ENCODE measurements at places on chromosomes 5 and 9. TPM values are rescaled to one million over a fixed set of nuclear protein-coding genes. Genes with fewer than 3 reads are reported as not detected.

The SPACA9 gene
- 8.1 TPM for total RNA-seq

The LHX6 gene
- 6.5 TPM for total RNA-seq

The DNM1 gene
- total RNA-seq: 7.2 TPM

The EXOC3 gene
- total RNA-seq: 34.5 TPM

The MARCOL gene
- not detected for total RNA-seq

The SHB gene
- 57.9 TPM for total RNA-seq

The DNAI1 gene
- not detected for total RNA-seq

The PTGDS gene
- total RNA-seq: 89.5 TPM

The BNC2 gene
- 16.9 TPM for total RNA-seq

The SLC23A1 gene
- total RNA-seq: not detected

The OR1N1 gene
- total RNA-seq: not detected

DNA sequence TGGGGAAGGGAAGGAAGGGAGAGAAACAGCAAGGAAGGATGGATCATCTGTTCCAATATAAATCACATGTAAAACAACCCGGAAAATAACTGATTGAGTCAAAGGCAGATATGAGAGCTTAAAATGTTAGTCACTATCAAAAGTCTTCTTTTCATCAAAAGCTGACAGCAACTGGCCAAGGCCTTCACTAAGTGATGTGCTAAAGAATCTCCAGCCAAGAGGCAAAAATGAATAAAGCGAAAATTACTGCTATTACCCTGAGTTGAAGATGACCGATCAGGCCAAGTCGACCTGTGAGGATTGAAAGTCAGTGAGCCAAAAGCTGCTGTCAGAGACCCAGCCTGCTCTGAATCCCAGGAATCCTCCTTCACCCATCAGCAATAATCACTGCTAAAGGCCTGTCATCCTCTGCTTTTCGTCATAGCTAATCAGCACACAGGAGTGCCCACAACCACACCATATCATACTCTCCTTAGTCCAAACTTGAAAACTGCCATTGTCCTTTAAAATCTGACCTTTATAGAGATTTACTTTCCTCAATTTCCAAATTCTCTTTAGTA lies 736.9 kb downstream of the TLE1 start:
- no peak for DNase-seq
- H3K4me1 ChIP-seq: peaks cover 6% of the 10 kb centered on the region
- no peak overlapping the region for H3K4me3 ChIP-seq
- no peak overlapping the region for H3K27ac ChIP-seq

DNA sequence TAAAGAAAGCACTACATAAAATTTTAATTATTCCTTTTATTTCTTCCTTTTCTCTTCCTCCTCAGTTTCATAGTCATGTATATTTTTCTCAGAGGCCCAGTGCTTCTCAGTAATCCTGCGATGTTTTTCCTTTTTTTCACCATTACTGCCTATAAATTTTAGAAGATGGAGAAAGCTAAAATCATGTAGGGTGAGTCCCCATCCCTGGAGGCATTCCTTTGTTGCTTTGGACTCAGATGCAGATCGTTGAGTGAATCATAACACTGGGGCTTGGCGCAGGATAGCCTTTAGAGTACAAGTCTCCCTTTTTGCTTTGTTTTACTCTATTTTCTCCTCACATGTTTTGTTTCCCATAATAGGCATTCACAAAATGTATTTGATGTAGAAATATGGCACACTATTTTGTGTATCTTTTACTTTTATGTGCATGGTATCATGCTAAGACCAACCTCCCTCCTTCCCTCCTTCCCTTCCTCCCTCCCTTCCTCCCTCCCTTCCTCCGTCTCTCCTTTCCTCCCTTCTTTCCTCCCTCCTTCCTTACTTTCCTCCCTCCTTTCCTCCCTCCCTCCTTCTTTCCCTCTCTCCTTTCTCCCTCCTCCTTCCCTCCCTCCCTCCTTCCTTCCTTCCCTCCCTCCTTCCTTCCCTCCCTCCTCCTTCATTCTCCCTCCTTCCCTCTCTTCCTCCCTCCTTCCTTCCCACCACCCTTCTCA lies 72.4 kb downstream of the NUDT12 start:
- H3K27ac ChIP-seq: no peak overlapping the region
- no peak overlapping the region for H3K4me3 ChIP-seq
- no peaks in the 10 kb centered on the region for H3K27me3 ChIP-seq

GRCh38 chr5:171852255-171852681 lies 66.7 kb downstream of the SMIM23 start:
- H3K27ac ChIP-seq: no peak overlapping the region
- H3K4me1 ChIP-seq: peaks cover 3% of the 10 kb centered on the region
- H3K27me3 ChIP-seq: no peaks in the 10 kb centered on the region
- no peaks in the 10 kb centered on the region for H3K36me3 ChIP-seq

DNA sequence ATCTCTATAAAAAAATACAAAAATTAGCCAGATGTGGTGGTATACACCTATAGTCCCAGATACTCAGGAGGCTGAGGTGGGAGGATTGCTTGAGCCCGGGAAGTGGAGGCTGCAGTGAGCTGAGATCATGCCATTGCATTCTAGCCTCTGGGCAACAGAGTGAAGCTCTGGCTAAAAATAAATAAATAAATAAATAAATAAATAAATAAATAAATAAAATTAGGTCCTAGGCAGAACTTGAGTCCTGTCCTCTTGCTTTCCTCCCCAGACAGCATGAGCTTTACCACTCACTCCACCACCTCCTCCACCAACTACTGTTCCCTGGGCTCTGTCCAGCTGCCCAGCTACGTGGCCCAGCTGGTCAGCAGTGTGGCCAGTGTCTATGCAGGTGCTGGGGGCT lies 31.6 kb upstream of the SPZ1 start:
- H3K4me1 ChIP-seq: no peaks in the 10 kb centered on the region
- no peak overlapping the region for H3K27ac ChIP-seq
- no peaks in the 10 kb centered on the region for H3K36me3 ChIP-seq
- H3K27me3 ChIP-seq: no peaks in the 10 kb centered on the region
- no peak overlapping the region for H3K4me3 ChIP-seq
- DNase-seq: no peak

DNA sequence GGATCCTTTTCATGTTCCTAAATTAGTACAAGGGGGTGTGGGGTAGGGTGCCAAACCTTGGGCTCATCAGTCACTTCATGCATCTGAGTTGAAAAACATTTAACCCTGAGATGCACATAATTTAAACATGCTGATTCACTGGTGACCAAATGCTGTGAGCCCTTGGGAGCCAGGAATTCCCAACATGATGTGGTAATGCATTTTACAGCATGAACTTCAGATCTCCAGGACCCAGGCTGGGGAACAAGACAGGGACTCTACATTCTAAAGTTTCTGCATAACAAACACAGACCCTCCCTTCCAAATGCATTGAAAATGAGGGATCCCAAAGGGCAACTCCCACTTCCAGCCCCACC lies 322.2 kb downstream of the NDUFS4 start:
- no peak overlapping the region for H3K4me3 ChIP-seq
- H3K4me1 ChIP-seq: no peaks in the 10 kb centered on the region
- no peaks in the 10 kb centered on the region for H3K36me3 ChIP-seq
- H3K27me3 ChIP-seq: no peaks in the 10 kb centered on the region
- no peak for DNase-seq

DNA sequence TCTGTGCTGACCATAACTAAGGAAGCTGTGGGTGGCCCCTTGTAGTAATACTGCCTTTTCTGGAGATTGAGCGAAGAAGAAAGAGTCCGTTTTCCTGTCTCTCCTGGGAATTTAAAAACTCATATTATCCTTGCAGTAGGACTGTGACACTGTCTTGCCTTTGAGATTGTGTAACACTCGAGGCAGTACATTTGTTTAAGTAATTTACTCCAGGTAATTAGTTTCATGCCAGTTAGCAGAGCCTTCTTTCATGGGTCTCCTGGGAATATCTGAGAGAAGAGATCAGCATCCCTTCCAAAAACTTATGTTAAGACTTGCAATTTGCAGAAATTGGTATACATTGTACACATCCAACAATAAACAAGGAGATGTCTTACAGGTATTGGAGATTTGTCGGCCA lies 405.6 kb downstream of the DMRT2 start:
- no peaks in the 10 kb centered on the region for H3K27me3 ChIP-seq
- no peak overlapping the region for H3K4me3 ChIP-seq
- no peaks in the 10 kb centered on the region for H3K4me1 ChIP-seq
- H3K36me3 ChIP-seq: no peaks in the 10 kb centered on the region

DNA sequence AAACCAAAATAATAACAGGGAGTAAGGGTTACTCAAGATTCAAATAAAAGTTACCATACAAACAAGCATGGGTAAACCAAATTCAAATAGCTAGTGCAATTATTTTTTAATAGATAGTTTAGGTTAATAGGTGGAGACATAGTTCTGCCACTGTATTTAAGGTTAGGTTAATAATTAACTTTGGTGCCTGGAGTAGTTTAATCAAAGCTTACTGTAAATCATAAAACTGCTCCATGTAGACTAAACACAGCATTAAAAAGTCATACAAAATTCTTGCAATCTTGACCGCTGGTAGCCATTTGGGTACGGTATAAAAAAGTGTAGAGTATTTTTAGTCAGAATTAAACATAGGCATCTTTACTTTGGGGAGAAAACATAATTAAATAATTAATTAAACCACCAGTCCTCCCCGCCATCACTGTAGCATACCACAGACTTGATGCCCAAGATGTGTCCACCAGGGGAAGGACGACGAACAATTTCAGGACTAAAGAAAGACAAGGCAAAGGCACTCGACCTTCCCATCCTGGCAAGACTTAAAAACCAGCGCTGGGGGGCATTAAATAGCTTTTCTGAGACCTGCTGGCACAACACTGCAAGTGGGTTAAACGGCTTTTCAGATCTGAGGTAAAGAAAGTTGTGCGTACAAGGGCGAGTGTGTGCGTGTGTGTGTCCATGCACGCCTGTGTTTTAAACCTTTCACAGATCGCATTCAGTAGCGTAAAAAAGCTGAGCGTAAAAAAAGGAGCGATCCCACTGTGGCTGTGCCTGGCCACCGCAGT lies 2.9 kb downstream of the SEMA6A start:
- peaks cover 44% of the 10 kb centered on the region for H3K4me1 ChIP-seq
- no peaks in the 10 kb centered on the region for H3K27me3 ChIP-seq
- no peaks in the 10 kb centered on the region for H3K36me3 ChIP-seq
- DNase-seq: no peak

DNA sequence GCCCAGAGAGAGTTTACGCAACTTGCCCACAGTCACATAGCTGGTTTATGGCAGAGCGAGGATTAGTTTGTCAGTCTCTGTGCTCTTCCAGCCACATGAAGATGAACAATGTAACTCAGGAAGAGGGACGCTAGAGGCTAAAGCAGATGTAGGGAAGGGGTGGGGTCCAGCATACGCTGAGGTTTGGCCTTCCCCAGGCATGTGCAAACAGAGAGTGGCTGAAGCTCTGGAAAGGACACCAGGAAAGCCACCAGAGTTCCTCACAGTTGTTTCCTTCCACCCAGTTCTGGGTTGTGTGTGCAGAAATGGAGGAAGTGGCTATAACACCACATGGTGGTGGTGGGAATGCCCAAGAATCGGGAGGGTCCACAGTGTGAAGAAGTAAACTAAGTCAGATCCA lies 60.0 kb downstream of the SNX18 start:
- no peaks in the 10 kb centered on the region for H3K36me3 ChIP-seq
- peaks cover 33% of the 10 kb centered on the region for H3K4me1 ChIP-seq
- no peak overlapping the region for H3K4me3 ChIP-seq
- H3K27me3 ChIP-seq: no peaks in the 10 kb centered on the region

GRCh38 chr9:86126998-86127972 lies 27.9 kb upstream of the GOLM1 start:
- DNase-seq: no peak
- no peaks in the 10 kb centered on the region for H3K4me1 ChIP-seq
- H3K36me3 ChIP-seq: no peaks in the 10 kb centered on the region
- H3K27me3 ChIP-seq: no peaks in the 10 kb centered on the region

- no peaks in the 10 kb centered on the region for H3K36me3 ChIP-seq
- H3K27me3 ChIP-seq: no peaks in the 10 kb centered on the region
- H3K4me3 ChIP-seq: no peak overlapping the region
- no peaks in the 10 kb centered on the region for H3K4me1 ChIP-seq
- no peak for DNase-seq
- no peak overlapping the region for H3K27ac ChIP-seq
Observed at GRCh38 chr5:179224741-179225140, 120.5 kb downstream of the ADAMTS2 start.

DNA sequence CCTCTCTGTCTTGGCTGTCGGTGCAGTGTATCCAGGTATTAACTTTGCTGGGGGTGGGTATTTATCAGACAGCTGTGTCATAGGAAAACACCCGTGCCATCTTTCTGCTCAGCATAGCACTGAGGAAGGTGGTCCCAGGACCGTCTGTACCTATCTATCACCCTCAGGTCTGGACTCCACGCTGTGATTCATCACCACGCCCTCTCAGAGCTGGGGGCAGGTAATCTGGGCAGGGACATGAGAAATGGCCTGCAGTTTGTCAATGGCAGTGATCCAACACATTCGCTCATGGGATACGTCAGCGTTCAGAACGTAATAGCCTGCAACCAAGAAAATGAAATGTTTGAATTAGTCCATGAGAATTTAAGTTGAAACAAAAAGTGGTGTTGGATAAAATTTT lies 151.6 kb upstream of the MAP1B start:
- no peak for DNase-seq
- H3K36me3 ChIP-seq: no peaks in the 10 kb centered on the region
- H3K27ac ChIP-seq: no peak overlapping the region
- no peaks in the 10 kb centered on the region for H3K27me3 ChIP-seq
- no peak overlapping the region for H3K4me3 ChIP-seq
- peaks cover 7% of the 10 kb centered on the region for H3K4me1 ChIP-seq

DNA sequence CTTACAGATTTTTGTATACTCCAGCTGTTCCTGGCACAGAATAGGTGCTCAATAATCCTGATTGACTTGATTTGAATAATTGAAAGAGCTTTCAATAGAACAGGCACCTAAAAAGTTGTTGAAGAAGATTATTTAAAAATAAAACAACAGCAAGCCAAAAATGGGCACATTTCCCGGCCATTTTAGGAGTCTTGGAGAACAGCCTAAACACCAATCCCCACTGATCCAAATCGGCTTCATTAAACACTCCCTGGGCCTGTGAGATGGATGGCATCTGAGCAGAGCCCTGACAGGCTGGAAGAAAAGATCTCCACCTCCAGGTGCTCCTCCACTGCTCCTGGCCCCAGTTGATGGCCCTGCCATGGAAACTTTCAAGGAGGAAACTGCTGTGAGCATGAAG lies 213.3 kb downstream of the MAN2A1 start:
- no peak overlapping the region for H3K4me3 ChIP-seq
- peaks cover 3% of the 10 kb centered on the region for H3K4me1 ChIP-seq
- DNase-seq: no peak
- H3K36me3 ChIP-seq: no peaks in the 10 kb centered on the region

All from thoracic aorta (tissue), 2 donors.